Cardiac septum (tissue), 1 donor: ENCODE measurements at places on chromosomes 12 and 14.

- no peak for DNase-seq
Measured at GRCh38 chr14:67773844-67774377, 42.5 kb downstream of the ZFYVE26 start.

DNA sequence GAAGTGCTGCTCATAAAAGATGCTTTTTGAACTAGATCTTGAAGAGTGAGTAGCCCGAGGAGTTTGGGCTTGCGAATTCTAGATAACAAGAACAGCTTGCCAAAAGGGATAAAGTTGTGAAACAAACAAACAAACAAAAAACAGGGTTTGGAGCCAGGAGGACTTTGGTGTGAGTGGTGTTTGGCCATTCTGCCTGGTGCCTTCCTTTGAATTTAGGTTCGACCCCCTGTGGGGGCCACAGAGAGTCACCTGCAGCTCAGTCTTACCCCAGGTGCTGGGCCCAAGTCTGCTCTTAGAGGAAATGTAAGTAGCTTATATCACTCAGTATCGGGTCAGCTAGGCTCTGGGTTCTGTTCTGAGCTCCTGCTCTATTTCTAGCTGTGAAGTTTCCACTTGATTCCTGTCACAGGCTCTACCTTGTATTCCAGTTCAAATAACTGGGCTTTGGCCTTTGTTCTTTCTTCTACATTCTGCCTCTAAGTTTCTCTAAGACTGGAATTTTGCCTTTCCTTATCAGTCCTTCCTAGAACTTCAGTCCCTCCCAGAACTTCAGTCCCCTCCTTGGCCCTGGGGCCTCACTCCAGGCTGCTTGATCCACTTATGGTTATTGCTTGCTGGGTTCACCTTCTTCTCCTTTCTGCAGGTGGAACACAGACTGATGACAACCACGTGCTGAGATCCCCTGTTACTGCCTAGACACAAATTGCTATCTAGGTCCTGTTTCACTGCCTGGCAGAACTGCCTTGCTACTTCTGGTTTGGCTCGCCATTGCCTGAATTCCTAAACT lies 20.5 kb upstream of the DUSP6 start:
- DNase-seq = no peak

DNA sequence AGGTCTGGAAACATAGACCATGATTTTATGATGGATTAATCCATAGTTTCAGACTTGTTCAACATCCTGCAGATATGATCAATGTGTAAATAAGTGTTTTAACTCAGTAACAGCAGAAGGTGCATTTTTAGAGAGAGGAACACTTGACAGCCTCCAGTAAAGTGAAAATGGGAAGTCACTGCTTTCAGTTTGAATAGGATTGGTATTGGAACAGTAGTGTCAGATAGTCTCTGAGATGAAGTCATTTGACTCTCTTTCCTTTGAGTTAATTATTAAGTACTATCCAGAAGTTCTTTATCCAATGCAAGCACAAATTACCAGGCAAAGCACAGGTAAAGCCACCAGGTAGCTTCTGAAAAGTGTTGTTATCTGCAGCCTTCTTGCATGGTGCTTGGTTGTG lies 14.5 kb upstream of the NAV3 start:
- DNase-seq = no peak

DNA sequence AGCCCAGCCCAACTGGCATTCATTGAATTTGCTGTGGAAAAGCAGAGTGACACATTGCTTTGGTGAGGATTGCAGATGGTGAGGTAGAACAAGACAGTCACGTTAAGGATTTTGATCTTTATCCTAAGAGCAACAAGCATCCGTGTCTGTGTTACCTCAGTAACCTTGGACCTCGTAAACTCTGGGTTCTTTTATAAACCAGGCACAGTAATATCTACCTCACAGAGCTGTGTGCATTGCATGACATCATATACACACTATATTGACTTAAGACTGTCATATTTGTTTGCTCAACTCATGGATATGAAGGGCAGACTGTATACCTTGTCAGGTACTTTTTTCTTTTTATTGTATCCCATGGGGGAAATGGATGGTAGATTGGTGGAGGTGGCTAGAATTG lies 156.2 kb downstream of the ETV6 start:
- no peak for DNase-seq

DNA sequence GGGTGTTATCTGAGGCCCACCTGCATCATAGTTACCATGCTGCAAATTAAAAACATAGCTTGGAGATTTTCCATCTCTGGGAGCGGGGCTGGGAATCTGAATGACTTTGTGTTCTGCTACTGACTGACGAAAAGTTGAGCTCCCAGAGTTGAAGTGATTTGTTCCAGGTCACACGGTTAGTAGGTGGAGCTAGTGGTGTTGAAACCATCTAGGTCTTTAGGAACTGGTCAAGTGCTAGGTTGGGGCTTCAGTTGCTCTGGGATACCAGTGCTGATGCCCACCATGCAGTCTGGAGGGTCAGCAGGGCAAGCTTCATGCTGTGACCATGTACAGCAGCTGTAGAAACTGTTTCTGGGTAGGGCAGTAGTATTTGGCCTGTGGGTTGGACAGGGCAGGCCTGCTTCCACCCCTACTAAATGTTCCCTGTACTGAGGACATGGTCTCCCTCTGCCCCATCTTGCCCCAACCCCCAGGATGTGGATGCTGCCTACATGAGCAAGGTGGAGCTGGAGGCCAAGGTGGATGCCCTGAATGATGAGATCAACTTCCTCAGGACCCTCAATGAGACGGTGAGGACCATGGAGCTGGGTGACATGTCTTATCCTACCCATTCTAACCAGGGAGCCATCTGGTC lies 5.3 kb downstream of the KRT7 start:
- peak; percentile 19 for DNase-seq

GRCh38 chr14:63670692-63671091 lies 29.0 kb upstream of the WDR89 start:
- DNase-seq = no peak

DNA sequence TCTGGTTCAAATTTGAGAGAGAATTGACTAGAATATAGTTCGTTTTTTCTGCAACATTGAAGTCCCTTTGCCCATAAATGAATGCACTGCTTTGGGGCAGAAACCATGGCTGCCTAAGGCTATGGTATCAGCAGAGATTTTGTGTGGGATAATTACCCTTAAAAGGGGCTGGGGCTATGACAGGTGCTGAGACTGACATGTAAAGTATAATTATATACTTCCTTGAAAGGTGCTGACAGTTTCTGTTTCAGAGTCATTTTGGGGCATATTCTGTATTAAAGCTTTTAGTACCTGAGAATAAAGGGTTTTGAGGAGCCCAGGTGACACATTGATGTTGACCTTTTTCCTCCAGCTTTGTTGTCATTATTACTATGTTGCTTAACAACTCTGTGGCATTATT lies 150.3 kb upstream of the PTPRQ start:
- DNase-seq = no peak

DNA sequence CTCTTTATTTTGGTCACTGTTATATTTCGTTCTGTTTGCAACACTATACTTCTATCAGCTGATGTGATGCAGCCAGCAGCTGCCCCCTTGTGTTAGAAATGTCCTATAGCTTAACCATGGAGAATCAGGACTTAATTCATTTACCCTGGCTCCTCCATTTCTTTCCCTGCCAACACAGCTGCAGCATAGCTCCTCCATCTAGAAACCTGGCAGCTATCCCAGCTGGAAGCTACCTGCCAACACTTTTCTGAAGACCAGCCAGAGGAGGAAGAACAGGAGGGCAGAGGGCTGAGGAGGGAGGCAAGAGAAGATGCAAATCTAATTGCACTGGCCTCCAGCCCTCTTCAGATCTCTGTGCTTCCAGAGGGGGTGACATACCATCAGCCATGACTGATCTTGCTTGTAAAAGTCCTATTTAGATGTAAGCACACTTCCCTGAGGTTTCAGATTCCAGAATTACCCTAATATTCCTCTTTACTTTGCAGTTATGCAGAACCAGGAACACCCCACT lies 156.8 kb upstream of the TMEM260 start:
- no peak for DNase-seq
